ENCODE measurements at places on chromosomes 5 and 9.

- DNase-seq: no peak
Observed at GRCh38 chr5:586751-587285, 25.3 kb upstream of the CEP72 start.

GRCh38 chr5:42242881-42243485 lies 180.3 kb upstream of the GHR start:
- DNase-seq: no peak

DNA sequence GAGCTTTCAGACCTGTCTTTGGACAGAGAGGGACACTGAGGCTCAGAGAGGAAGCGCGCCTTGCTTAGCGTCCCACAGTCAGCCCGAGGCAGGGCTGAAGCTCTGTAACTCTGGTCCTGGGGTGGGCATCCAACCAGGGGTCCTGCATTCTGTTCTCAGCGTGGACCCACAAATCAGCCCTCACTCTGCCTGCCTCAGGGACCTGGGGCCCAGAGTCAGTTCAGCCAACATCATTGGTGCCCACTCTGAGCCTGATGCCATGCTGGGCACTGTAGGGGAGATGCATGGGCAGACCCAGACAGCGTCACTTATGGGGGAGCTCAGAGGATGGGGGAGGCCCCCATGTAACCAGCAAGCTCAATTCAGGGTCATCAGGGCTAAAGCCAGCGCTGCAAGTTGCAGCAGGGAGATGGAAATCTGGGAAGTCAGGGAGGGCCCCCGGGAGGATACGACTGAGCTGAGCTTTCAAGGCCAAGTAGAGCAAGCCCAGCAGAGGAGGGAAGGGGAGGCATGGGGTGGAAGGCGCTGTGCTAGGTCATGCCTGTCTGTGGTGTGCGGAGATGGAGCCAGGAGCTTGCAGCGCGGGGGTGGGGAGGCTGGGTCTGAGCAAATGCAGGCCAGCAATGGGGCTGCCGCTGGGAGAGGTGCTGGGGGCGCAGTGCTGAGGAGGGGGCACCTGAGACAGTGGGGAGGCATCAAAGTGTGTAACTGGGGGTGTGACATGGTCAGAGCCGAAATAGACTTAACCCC lies 21.1 kb downstream of the CORO2A start:
- DNase-seq: no peak

GRCh38 chr5:157168286-157168685 lies 2.2 kb upstream of the GARIN3 start:
- no peak for DNase-seq

- DNase-seq: no peak
Observed at GRCh38 chr5:104018299-104018698, 455.7 kb upstream of the NUDT12 start.

- no peak for DNase-seq
Observed at GRCh38 chr9:93264338-93265125, 80.6 kb downstream of the WNK2 start.

DNA sequence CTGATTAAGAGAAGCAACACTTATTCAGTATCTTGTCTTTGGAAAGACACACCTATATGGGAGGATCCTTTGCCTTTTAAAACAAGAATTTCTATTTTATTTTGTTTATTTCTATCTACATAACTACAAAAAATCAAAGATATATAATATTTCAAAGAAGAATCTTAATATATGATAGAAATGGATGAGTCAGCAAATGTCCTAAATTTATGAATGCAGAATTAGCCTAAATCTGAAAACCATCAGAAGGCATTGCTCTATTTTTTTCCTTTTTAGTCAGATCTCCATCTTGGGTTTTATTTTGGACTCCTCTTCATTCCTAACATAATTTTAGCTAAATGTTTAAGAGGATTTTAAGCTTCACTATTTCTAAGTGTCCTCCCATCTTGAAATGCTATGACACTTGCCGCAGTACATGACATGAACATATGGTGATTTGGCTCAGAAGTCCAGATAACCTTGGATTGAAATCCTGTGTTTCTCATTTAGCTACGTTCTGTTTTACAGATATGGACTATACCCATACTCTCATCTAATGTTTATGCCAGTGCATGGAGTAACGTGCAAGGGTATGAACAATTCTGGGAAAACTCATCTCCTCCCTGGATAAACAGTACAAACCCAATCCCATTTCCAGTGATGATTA lies 1322.8 kb upstream of the DMAC1 start:
- no peak for DNase-seq

- no peak for DNase-seq
Observed at GRCh38 chr9:28671000-28671399, 1097.7 kb upstream of the C9orf72 start.

- no peak for DNase-seq
Observed at GRCh38 chr5:61381968-61382367, 49.9 kb downstream of the ZSWIM6 start.

DNA sequence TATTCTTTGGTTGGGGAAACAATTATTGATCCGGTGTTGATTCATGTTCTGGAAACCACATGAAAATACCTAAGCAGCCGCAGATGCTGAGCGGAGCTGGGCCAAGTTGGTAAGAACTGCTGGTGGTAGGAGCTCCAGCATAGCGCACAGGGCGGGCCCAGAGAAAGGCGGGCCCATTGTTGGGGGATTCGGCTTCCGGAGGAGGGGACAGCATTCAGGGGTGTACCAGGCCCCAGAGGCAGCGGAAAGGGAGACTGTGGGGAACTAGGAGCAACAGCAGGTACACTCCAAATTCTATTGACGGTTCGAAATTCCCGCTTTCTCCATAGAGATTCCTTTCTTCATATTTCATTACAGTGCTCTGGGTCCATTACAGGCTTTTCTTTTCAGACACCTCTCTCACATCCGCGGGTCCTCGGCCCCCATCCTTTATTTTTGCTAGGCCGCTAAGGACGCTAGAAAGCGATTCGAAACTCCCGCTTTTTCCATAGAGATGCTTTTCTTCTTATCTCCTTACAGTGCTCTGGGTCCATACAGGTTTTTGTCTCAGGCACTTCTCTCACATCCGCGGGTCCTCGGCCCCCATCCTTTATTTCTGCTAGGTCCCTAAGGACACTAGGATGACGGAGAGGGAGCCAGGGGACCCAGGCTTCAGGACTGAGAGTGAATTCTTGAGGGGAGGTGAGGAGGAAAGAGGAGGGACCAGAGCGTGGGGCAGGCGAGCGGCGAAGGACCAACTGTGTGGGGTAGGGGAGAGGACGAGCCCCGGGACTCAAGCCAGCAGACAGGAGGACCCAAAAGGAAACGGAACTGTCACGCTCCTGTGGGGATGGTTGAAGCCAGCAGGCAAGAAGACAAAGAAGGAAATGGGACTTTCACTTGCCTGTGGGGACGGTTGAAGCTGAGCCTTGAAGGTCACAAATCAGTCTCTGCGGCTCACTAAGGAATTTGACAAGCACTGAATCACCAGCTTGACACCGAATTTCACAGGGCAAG lies at the start of gene CCDC152:
CCDC152 (plus strand) TSS at position 213 of the 996 bp plus-strand sequence. CDS start 2,304 bp downstream, outside the sequence.
- peak; percentile 36 for DNase-seq

GRCh38 chr5:68843624-68844364 lies 250.0 kb upstream of the SLC30A5 start:
- DNase-seq: no peak

- no peak for DNase-seq
Observed at GRCh38 chr9:137813167-137813566, 64.4 kb upstream of the CACNA1B start.

GRCh38 chr9:119337573-119337972 lies 31.7 kb downstream of the BRINP1 start:
- DNase-seq: no peak

All from germinal center (tissue), 1 donor.